NCI-H2081 (cell line): ENCODE measurements at places on chromosomes 13 and 19.
A peak's percentile ranks its signal among the peaks of the same experiment; 100 is the strongest.

DNA sequence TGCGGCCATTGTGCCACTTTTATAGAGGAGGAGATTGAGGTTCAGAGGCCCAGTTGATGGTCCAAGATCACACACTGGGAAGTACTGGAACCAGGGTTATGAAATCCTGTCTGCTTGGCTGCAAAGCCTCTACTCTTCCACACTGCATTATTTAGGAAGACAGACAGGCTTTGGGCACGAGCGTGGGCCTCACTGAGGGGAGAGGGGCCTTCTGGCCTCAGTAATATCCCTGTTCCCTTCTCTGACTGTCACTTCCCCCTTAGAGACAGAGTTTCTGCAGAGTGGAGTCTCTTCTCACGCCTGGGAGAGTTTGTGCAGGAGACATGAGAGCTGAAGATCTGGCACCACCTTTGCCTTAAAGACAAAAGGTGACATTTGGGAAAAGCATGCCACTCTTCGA, 49.0 kb upstream of the PNMA8B start:
- no peak for DNase-seq

DNA sequence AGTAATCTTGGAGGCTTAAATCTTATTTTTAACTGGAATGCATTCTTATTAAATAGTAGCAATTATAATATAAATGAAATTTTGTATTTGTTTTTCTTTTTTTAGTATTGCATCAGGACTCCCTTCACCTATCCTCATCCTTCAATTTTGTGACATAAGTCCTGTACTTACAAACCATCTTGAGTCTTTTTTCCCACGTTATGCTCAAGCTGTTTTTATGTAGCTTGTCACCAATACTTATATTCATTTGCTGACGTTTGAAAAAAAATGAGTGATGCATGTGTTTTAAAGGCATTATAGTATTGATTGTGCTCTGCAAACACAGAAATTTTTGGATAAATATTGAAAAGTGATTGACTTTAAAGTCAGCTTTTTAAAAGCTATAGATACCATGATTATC, 888 bp downstream of the GPR18 start:
- no peak for DNase-seq

- DNase-seq, result no peak
These were observed 243.6 kb downstream of the NDFIP2 start for GRCh38 chr13:79724348-79725103.

DNA sequence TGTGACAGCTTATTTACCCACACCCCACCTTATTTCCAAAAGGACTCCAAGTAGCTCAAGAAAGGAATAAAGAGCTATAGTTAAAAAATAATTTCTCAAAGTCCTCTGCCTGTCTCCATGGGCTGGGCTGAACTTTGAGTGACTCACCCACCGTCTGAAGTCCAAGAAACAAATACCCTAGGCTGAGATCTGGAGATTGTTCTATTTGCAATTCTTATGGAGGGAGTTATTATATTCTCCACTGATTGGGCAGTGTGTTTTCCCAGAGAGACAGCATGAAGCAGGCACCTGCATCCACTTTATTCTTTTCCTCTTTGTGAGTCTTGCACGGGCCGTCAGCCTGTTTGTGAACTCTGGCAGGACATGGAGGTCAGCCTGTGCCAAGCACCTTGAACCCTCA, 63.2 kb downstream of the SHISA2 start:
- no peak for DNase-seq

GRCh38 chr13:99757756-99758459, 213.7 kb downstream of the ZIC5 start:
- DNase-seq, result peak; percentile 78

DNA sequence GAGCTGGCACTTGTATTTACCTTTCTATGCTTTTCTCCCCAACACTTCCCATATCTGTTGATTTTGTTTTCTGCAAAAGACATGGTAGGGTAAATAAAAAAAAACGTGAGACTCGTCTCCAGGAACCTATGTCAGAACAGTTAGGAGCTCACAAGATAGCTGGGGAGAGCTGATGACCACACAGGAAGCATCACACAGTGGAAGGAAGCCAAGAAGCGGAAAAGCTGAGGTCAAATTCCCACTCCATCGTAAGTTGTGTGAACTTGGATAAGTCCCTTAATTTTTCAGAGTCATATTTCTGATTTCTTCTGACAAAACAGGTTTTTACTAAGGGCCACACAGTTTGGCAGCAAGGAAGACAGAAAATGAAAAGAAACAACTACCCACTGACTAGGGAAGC, 199.6 kb downstream of the KLF5 start:
- DNase-seq, result no peak

DNA sequence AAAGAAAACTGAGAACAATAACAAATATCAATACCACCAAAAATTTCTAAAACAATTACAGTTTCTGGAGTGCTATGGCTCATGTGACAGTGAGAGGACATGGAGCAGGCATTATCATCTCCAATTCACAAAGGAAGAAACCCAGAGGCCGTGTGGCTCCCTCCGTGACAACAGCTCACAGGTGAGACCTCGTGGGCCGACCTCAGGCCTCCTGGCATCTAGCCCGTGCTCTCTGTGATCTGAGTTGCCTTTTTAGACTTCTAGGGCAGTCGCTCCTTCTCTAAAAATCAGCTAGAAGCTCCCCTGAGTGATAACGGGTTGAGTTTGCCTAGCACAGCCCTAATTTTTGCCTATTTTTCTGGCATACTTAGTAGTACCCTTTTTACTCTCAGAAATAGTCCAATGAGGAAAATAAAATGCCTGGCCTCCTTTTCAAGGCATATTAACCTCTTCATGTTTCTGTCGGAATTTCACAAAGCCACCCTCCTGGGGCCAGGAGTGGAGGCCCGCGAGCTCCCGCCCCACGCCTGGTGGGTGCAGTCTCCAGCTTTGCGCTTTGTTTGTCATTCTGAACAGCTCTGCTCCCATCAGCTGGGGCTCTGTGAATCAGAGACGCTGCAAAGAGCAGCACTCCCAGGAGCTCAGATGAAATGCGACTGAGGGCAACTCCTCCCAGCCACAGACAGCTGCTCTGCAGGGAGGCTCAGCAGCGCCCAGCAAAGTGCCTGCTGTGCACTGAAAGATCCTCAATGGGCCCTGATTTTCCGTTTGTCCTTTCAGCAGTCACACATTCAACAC, 292.5 kb downstream of the UQCRFS1 start:
- DNase-seq, result no peak

GRCh38 chr13:30392681-30393045, 29.6 kb upstream of the UBE2L5 start:
- DNase-seq, result no peak

DNA sequence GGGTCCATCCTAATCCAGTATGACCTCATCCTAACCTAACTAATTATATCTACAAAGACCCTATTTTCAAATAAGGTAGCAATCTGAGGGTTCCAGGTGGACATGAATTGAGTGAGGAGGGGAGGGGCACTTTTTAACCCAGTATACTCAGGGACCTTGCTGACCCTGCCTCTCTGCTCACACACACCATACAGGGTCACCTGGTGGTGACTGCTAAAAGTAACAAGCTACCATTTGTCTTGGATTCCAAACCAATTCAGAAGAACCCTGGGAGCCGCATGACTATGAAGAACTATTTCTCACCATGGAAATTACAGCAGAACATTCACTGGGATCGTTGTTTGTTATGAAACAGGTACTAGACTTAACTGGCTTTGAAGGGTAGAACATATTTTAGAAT, 151.9 kb downstream of the LACC1 start:
- no peak for DNase-seq

DNA sequence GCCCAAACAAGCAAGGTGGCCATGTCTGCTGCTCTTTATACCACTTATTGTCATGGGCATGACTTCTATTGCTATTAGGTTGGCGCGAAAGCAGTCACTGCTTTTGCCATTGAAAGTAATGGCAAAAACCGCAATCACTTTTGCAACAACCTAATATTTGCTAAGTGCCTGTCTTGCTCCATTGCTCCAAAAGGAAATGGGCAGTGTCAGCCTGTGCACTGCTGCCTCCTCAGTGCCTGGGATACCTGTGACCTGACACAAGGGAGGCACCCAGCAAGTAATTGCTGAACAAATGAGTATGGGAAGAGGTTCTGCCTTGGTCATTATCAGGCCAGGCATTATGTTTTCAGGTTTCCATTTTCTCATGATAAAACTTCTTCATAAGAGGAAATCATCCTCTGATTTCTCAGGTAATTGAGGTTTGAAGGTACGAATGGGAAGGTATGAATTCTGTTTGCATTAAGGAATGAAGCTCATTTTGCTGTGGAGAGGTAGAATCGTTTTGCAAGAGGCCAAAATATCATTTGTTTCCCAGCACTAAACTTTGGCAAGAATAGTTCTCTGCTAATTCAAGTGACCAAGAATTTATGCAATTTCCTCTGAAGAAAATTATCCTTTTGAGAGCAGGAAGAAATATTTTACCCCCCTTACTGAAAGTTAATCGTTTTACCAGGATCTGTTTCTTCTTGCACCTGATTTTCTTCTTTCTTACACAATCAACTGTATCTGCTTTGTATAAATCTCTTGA, 128.4 kb upstream of the SPRY2 start:
- DNase-seq, result no peak

DNA sequence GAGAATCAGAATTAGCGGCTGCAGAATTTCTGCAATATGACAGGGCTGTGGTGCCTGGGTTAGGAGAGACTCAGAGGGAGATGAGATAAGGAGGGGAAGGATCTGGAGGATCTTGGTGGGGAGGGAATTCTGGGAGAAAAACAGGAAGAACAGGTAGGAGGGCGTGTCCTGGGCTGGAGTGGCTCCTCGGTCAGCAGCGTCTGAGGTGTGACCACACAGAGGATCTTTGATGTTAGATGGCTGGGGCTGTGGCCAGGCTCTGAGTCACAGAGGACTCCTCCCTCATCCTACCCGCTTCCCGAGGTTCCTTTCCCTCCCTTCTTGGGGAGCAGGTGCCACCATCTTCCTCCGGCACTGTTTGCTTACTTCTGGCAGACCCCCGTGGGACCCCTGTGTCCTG, 6.4 kb upstream of the KLK6 start:
- no peak for DNase-seq

- no peak for DNase-seq
These were observed 54.1 kb upstream of the RFXAP start for GRCh38 chr13:36764957-36765356.

- no peak for DNase-seq
These were observed 58.9 kb downstream of the TMED1 start for GRCh38 chr19:10776900-10777650.

DNA sequence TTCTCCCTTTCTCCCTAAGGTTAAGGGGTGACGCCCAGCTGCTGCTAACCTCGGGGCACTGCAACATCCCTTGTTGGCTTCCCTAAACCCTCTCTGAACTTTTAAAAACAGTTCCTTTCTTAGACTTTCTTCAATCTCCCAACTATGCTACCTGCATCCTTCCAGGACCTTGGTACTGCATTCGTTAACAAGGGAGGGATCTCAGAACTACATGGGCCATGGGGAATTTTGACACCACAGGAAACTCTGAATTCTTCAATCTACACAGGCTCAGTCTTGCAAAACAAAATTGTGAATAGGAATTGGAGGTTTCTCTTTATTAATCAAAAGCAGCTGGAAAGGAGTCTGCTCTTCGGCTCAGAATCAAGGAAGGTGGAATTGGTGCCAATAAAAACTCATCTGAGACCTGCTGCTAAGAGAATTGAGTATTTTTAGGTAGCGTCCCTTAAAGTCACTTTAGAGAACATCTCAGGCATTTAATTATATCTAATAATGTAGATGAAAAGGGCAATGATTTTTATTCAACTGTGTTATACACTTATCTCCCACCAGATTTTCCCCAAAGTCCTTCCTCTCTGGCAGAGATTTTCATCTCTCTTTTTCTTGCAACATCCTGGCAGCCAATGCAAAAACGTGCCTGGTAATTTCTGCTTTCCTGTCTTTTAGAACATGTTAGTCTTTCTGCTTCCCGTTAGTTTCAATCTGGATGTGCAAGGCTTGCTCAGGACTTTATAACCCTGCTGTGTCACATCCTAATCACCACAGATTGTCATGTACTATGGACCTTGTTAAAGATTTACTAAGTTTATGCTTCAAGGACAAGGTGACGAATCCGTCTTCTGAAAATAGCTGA, 69.1 kb upstream of the SLC15A1 start:
- no peak for DNase-seq

GRCh38 chr19:3665681-3666544, 34.4 kb downstream of the PIP5K1C start:
- DNase-seq, result no peak

DNA sequence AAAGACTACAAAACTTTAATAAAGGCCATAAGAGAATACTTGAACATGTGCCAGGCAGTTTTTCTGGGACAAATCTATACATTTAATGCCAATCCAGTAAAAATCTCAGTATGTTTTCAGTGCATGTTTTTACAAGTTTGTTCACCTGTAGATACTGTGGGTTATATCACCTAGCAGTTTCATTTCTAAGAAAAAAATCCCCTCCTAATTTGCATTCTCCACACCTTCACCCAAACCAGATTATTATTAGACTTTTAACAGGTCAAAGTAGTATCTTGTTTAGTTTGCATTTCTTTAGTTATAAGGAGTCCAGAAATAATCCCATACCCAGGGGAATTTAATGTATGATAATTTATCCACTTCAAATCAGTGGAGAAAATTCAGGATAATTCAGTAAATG, 17.0 kb upstream of the LPAR6 start:
- no peak for DNase-seq

DNA sequence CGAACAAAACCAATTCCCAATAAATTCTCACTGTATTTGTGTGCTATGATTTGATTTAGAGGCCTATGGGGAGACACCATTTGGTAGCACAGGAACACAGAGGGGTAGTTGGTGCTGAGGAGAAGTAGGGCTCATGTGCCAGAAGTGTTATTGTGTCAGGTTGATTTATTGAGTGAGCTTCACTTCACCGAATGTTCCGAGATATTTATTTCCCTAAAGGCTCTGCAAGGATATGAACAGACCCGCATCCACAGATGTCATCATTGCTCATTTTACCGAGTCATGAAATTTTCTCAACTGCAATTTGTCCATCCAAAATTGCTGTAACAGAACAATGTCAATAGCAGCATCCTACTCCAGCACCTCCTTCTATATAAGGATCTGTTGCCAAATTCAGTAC, 69.5 kb downstream of the DACH1 start:
- no peak for DNase-seq

DNA sequence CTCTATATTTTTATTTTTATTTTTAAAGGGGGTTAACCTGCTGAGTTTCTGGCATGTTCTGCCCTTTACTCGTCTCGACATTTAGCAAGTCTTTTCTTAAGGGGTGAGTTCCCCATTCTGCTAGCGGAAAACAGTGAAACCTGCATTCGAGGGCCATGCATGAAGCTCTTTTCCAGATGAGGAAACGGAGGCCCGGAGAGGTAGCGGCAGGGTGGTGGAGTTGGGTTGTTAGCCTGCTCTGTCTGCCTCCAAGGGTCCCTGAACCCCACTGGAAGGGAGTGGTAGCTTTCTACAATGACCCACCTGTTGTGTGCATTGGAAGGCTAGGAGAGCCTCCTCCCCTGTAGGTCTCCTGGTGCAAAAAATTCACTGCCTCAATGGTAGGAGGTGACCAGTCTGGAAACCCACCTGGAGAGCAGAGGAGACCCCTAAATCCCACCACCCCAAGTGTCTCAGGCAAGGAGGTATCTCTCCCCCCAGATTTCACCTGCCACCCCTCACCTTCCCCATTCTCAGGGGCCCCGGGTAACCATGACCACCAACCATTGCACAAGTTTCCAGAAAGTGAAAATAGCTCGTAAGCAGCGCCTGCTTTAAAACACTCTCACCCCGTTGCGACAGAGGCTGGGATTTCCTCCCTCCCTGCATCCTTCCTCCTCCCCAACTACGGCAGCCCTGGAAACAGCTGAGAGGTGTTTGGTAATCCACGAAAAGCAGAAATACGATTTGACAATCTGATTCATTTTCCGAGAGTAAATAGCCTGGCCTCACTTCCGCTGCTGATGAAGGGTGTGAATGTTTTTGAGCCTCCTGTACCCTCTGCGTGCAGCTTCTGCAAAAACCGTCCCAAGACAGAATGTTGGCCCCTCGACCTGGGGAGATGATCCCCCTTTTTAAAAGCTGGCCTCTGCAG, 3.5 kb downstream of the KLF2 start:
- DNase-seq, result no peak
